Neural progenitor cell (in vitro differentiated cells): ENCODE measurements at places on chromosomes 5 and 9.

DNA sequence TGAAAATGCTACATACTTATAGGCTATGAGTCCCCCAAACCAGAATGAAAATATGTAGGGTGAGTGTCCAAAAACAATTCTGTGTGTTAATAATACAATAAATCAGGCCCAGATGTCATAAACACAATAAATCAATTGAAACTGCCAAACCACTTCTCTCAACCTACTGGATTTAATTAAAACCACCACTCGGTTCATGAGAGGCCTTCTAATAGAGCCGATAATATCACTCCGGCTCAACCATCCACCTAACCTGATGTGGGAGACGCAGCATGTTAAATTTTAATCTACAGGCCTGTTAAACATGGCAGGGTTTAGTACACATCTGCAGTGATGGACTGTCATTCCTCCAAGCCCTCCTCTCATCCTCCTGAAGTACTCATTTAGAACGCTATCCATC is 734.5 kb upstream of the ZNF608 start:
- DNase-seq = no peak

- DNase-seq = no peak
Observed at GRCh38 chr5:63032343-63032742, 453.7 kb downstream of the LRRC70 start.

GRCh38 chr9:124183772-124184171 is 74.0 kb upstream of the NEK6 start:
- no peak for DNase-seq

DNA sequence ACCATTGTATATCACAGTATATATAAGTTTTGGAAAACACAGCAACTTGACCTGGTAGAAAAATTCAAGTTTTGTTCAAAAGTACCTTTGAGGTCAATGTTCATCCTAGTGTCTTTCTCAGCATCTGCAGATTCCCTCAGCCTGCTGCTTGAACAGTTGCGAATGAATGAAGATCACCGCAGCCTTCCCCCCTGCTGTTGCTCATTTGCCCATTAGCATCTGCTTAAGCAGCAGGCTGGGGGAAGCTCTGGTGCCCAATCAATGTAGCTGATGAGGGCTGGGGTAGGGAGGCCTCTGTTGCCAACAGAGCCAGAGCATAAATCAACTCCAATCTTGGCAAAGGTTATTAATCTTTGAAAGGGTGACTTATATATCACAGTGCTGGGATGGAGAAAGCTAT is 586.5 kb upstream of the PTPRD start:
- DNase-seq = peak; percentile 60

DNA sequence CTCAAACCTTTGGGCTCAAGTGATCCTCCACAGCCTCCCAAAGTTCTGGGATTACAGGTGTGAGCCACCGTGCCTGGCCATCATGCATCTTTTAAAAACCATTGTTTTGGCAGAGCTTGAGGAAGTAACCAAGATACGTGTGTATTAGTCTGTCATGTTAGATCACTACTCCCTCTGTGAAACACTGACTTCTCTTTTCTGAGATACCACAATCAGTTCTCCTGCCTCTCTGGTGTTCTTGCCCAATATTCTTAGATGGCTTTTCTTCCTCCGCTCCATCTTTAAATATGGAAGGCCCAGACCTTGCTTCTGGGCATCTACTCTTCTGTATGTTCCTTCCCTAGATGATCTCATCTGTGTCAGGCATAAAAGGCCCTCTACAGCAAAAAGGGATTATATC is 14.2 kb upstream of the CCNB1 start:
- DNase-seq = no peak

GRCh38 chr5:121174351-121174750 is 677.3 kb upstream of the FTMT start:
- no peak for DNase-seq

- no peak for DNase-seq
Observed at GRCh38 chr5:67771221-67771620, 444.3 kb upstream of the PIK3R1 start.

DNA sequence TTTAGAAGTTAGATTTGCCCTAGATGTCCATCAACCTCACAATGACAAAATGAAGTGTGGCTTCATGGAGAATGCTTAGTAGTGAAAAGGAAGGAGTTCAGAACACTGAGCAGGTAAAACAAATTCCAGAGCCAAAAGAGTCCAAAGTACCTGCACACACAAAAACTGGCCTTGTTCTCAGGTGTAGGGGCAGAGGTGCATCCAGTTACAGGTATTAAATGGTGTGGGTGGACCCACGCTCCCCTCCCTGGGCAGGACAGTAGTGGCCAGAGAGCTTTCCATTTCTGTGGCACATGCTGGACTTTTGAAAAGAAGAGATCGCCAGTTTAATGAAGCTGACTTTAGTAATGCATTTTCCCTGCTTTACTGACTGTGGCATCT is 47.2 kb downstream of the SECISBP2 start:
- no peak for DNase-seq

DNA sequence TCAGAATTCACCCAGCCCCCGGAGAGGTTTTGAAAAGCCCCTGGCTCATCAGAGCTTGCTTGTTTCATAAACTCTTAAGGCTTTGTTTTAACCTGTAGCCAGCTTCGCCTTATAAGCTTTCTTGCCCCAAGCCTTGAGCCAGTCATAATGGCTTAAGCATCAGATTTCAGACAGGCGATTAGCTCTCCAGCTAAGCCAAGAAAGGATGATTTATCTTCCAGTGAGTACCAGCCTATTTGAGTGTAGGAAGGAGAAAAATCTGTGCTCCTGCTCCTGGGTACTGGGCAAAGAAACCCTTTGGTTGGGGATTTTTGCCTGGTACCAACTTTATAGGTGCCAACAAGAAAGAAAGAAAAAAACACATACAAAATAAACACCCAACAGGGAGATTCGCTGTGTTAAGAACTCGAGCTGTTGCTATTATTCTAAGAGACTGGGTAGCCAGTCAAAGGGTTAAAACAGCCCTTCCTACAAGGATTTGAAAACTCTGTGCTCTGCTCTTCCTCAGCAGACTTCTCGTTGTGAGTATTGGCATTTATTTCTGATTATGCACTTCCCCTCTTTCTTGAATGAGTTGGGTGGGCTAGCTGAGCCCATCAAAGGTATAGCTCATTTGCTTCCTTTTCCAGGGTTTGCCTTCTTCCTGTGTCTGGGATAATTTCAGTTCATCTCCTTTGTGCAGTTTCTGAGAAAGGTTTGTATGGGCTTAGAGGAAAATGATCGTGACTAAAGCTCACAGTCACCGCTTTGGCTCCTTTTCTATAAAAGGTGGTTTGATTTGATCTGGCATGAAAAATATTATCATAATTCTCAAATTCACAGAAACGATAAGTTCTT is 157.2 kb upstream of the DMRT1 start:
- peak; percentile 83 for DNase-seq

- no peak for DNase-seq
Observed at GRCh38 chr9:120402741-120403542, 177.0 kb downstream of the CDK5RAP2 start.

DNA sequence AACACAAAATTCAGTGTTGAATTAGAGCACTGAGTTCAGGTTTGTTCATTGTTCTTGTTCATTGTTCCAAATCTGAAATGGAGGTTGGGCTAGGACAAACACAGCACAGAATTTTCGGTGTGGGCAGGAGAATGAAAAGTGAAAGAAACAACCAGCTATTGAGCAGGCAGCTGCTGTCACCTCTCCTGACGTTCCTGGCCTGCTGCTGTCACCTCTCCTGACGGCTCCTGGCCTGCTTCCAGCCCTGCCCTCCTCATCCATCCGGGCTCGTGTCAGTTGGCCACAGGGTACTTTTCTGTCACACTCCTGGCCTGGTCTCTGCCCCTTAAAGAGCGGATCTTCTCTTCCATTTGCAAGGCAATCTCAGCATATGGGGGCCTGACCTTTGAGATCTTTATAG is 45.2 kb upstream of the CKMT2 start:
- no peak for DNase-seq

DNA sequence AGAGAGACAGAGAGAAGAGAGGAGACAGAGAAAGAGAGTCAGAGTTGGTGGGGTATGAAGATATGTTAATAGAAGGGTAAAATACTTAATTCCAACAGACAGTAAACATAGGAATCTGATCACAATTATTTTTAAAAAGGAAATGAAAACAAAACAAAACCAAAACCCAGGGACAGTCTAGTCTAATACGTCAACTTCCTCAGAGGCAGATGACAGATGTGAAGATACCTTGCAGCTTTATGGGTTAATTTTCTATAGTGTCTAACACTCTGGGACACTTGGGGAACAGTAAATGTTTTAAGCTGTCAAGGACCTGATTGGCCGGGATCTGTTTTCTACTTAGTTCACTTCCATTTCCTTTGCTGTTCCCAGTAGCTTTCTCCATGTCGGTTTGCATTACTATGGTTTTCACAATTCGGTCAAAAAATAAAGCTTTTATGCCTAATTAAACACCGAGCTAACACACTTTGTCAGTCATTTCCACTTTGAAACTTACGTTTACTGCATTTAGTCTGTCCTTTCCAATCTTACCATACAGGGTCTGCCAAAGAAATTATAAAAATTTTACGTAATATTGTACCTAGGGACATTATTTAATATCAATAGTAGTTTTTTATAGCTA is 216.5 kb downstream of the MCTP1 start:
- DNase-seq = no peak

DNA sequence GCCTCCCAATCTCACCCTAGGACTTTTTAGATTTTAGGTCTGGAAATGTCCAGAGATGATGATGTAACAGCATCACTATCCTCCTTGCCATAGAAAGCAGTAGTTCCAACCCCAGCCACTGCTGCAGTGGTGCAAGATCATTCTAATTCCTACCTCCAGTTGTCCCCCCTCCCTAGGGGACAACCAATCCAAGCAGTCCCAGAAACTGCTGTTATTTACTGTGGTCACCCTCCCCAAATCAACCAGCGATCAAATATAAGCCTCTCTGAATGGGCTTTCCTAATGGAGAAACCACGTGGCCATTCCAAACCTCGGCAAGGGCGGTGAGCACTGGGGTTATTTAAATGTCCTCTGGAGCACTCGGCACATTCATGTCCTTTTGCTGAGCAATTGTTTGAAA is 159.8 kb downstream of the SLF1 start:
- no peak for DNase-seq

DNA sequence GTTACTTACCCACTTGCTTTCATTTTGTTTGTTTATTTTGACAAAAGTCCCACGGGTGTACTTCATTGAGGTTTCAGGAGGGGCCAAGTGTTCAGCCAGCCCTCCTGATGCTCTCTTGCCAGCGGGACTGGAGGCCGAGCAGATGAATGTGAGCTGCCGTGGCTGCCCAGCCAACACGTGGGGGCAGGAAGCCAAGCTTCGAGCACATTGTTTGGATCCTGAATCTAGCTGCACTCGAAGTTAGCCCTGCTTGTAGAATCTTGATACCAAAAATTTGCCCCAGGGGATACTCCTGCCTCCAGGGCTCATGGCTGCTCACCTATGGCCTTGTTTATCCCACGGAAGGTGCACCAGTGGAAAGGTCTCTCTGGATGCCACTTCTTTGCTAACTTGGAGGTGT is 49.3 kb downstream of the RASGEF1C start:
- no peak for DNase-seq

- peak; percentile 42 for DNase-seq
Observed at GRCh38 chr9:72362680-72363139, 2.3 kb downstream of the ZFAND5 start.

DNA sequence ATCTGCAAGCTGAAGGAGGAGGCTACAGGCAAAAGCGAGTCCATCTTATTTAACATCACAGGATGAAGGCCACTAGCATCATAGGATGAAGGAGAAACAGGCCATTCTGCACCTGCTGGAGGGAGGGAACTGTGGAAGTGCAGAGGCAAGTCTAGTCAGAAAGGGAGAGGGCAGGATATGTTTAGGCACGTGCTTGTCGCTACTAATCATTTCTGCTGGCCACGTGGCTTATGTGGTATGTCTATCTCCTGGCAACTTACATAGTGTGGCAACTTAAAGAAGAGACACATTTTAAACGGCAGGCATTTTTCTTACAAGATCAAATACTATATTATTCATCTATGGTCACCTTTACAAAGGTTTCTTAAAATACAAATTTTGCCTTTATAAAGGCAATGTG is 74.0 kb downstream of the GNAQ start:
- DNase-seq = no peak

GRCh38 chr5:76565009-76565408 is 58.2 kb downstream of the F2RL2 start:
- no peak for DNase-seq

- peak; percentile 33 for DNase-seq
Observed at GRCh38 chr5:155953335-155953734, 373.6 kb upstream of the SGCD start.

GRCh38 chr9:72636621-72637020 is 115.2 kb downstream of the TMC1 start:
- DNase-seq = no peak

DNA sequence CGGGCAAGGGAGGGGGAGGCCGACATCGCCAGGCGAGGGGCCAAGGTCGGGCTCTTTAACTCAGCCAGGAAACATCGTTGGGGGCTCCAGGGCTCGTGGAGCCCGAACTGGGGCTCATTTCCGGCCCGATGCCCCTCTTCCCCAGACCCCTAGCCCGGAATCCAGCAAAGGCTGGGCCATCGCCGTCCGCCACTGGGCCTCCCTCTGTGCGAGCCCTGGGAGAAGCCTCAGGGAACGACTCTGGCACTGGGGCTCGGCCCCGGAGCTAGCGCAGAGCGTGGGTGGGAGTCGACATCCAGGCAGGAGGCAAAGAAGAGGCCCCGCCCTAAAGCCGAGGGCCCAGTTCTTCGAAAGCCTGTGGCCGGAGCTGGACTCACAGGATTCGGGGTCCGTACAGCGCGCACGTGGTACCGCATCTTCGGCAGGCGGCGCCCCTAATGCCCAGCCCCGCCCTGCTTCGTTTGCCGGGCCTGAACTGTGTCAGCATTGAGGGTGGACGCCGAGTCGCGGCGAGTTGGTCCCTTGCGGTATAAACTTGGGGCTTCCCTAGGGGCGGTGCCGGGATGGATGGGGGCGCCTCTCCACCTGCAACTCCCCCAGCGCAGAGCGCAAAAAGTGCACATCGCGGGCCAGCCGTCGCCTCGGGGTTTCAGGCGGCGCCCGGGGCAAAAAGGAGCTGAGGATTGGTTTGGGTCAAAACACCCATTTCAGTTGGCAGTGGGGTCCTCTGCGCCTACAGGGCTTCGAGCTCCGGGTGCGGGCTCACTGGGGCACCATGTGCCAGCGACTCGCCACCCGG is 3.6 kb upstream of the PAX5 start:
- peak; percentile 79 for DNase-seq

GRCh38 chr5:167295681-167296005 is 995.8 kb upstream of the WWC1 start:
- DNase-seq = no peak

- peak; percentile 75 for DNase-seq
Observed at GRCh38 chr9:120730654-120731514, 16.6 kb upstream of the MEGF9 start.

DNA sequence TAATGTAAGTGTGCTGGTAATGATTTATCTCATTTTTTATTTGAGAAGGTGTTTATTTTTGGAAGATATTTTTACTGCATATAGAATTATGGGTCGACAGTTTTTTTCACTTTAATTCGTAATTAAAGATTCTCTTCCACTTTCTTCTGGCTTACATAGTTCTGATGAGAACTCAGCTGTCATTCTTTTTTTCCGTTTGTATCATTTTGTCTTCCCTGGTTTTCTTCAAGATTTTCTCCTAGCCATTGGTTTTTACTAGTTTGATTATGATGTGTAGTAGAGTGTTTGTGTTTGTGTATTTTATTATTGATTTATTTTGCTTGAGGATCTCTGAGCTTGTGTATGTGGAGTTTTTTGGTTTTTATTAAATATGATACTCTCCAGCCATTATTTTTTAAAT is 21.7 kb downstream of the SLF1 start:
- no peak for DNase-seq
